NCI-H2081 (cell line): ENCODE measurements at places on chromosomes 7 and 10.

DNA sequence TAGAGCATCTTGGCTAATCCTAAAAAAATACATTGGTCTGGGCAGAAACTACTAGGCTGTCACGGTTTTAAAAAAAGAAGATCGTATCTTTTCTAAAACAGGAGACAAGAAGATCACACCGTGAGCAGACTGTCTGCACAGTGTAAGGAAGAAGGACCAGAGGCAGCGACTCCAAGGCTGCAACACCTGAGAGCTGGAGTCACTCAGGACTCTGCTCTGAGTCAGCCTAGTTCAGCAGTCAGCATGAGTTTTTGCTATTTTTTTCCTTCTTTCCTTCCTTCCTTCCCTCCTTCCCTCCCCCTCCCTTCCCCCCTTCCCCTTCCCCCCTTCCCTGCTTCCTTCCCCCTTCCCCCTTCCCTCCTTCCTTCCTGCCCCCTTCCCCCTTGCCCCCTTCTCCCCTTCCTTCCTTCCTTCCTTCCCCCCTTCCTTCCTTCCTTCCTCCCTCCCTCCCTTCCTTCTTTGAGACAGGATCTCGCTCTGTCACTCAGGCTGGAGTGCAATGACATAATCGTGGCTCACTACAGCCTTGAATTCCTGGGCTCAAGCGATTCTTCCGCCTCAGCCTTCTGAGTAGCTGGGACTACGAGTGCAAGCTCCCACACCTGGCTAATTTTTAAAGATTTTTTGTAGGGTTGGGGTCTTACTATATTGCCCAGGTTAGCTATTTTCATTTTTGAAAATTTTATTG lies 24.4 kb downstream of the BAG3 start:
- DNase-seq = no peak

- DNase-seq = no peak
Observed at GRCh38 chr7:11343136-11343535, 369.5 kb downstream of the PHF14 start.

DNA sequence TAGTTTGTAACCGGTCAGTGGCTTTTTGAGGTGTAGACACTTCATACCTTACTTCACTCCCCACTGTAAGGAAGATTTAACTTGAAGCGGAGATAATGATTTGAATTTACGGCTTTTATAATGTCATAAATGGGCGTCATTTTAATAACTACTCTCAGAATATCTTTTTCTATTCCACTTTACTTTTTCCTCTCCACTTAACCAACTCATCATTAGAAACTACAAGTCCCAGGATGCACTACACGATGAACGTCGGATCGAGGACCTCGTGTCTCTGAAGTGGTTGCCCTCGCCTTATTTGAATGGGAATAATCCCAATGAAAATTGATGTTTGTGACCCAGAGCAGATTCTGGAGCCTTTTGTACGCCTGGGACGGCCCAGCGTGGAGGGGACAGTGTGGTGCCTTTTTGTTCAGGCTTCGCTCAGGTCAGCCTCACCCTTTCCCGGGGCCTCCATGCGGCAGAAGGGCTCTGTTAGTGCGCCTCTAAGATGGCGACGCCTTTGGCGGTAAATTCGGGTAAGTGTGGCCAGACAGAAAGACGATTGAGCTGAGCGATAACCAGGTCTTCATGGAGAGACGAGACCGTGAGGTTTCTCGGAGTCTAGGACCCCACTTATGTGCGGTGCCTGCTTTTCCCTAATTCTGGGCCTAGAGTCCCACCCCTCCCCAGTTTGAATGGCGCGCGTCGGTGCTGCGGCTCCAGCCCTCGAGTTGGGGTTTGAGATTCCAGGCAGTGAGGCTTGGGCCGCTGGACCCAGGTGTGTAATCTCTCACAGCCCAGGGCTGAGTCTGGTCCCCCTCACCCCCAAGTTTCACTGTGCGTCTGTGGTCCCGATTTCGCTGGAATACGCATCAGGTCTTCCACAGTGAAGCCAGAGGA lies at the start of gene NUP205:
NUP205 (plus strand) TSS at position 463 of the 882 bp plus-strand sequence; CDS start at position 491, 28 bp downstream.
- DNase-seq = peak; percentile 88

- DNase-seq = no peak
Observed at GRCh38 chr10:119705434-119705831, 20.4 kb upstream of the INPP5F start.

GRCh38 chr10:33215154-33215553 lies 119.3 kb downstream of the NRP1 start:
- no peak for DNase-seq

DNA sequence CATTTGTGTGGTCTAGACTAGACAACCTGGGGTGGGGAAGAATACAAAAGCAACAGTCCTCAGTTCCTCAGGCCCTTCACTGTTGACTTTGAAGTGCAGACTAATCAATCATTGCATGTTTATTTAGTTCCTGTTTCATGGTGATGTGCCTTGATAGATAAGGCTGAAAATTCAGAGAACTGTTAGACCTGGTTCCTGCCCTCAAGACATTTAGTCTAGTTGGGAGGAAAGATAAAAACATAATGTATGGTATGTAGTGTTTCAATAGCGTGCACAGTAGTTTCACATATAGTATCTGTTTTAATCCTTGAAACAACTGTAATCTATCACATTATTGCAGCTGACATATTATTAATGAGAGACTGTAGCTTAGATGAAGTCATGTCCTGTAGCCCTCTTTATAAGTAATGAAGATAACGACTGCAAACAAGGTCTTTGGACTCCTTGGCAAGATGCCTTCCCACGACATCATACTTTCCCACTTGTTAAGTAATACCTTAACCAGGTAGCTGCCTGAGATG lies 124.0 kb downstream of the CELF2 start:
- DNase-seq = no peak
